Subcutaneous adipose tissue (tissue), 4 donors: ENCODE measurements at places on chromosomes 2 and 18. TPM values are rescaled to one million over a fixed set of nuclear protein-coding genes. Genes with fewer than 3 reads are reported as not detected.

Gene DSC3
- 1.1 TPM for total RNA-seq

Gene PDCL3
- total RNA-seq = 17.6 TPM

Gene FLACC1
- total RNA-seq = 4.7 TPM

Gene COLEC11
- 3.1 TPM for total RNA-seq

Gene TMSB10
- total RNA-seq = 7,366 TPM

Gene TCF23
- under 0.01 TPM for total RNA-seq

Gene TMEM198
- total RNA-seq = not detected

Gene SLC20A1
- total RNA-seq = 30.6 TPM

Gene DHRS9
- 19.2 TPM for total RNA-seq

Gene IL36G
- total RNA-seq = not detected

Gene MYCN
- total RNA-seq = not detected
